ENCODE measurements at places on chromosomes 7 and 10.

GRCh38 chr7:121810831-121811672 lies 61.9 kb upstream of the PTPRZ1 start:
- DNase-seq, result no peak

- DNase-seq, result no peak
These were observed 418.1 kb downstream of the GFRA1 start for GRCh38 chr10:115854740-115855435.

- DNase-seq, result no peak
These were observed 192.7 kb upstream of the LRGUK start for GRCh38 chr7:133934262-133934976.

GRCh38 chr7:4791738-4792536 lies 16.5 kb downstream of the AP5Z1 start:
- DNase-seq, result no peak

DNA sequence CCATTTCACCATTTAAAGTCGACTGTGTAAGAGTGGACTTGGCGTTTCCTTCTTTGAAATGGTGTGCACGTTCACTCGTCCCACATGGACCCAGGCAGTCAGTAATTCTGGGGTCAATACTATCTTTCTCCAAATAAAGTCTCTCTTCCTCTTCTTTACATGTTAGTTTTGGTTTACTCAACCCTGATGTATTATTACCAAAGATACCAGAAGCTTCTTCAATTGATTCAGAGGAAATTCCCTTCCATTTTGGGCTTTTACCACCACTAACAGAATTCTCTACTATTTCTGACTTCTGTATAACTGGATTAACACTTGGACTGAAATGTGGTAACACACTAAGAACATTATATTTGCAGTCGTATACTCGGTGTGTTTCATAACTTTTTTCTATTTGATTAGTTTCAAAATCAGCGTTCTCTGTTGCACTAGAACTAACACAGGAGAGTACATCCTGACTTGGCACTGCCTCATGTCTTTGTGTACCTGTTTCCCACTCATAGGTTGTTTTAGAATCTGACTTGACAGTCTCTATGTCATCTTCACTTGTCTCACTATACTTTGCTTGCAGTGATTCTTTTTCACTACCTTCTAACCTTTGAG lies 60.8 kb downstream of the LARP4B start:
- DNase-seq, result no peak

DNA sequence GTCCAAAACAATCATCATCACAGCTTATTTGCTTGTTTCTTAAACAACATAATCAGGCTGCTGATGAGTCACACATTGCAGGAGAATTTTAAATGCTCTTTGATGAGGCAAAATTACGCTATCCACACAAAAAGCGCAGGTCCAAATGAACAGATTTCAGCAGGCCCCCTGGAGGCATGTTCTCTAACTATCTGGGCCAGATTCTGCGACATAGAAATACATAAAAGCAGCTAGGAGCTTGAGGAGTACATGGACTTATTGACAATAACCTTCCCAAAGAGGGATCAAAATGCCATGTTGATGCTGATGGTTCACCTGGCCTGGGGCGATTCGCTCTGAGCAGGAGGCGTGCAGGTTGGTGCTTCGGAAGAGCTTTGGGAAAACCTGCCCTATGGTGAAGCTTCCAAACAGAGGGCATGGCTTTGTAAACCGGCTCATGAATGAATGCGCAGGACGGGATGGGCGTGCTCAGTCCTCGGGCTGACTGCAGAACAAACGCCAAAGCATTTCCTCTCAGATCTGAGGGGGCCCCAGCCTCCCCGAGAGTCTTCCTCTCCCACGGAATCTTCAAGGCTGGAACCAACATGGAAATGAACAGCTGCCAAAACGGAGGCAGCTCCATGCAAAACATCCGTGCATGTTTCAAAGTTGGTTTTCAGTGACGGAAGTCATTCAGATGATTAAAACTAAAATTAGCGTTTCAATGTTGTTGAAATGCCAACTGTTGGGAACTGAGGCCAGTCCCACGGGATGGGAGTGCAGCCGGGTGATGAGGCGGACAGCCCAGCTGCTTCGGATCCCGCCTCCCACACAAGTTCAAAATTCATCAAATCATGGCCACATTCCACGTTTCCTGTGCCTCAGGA lies 179.6 kb downstream of the TCERG1L start:
- no peak for DNase-seq

GRCh38 chr7:8511855-8512254 lies 78.4 kb downstream of the NXPH1 start:
- DNase-seq, result no peak

- DNase-seq, result no peak
These were observed 43.1 kb downstream of the TNRC18 start for GRCh38 chr7:5380350-5381070.

DNA sequence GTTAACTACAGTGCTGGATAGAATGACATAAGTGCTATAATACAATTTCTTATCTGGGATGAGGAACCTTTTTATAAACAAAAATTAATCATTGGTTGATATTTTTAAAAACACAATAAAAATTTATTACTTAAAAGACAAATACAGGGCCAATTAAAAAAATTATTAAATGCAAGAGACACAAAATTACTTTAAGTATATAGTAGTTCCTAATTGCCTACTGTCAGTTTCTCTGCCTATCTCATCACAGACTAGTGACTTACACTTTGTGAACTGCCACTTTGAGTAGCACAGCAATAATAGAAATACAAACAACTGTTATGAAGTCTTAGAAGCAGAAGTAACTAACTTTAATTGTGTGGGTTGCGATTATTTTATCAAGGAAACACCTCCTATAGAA lies 8.4 kb downstream of the TES start:
- no peak for DNase-seq

DNA sequence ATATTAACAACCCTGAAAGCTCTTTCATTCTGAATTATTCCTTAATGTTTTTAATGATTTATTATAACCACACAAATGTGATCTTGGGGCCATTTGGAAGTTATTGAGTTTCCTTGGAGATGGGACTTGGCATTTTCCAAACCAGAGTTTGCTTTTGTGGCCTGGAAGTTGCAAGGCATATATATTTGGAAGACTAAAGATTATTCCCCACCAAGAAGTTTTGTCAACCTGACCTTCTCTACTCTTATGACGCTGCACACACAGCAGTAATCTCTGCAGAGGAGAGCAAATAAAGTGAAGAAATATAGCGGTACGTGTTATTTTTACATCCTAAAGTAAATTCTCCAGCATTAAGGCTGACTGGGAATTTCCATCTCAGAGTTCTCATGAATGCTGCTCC lies 397.0 kb downstream of the LRMDA start:
- DNase-seq, result no peak

- no peak for DNase-seq
These were observed 176.9 kb downstream of the TCERG1L start for GRCh38 chr10:131134651-131135050.

DNA sequence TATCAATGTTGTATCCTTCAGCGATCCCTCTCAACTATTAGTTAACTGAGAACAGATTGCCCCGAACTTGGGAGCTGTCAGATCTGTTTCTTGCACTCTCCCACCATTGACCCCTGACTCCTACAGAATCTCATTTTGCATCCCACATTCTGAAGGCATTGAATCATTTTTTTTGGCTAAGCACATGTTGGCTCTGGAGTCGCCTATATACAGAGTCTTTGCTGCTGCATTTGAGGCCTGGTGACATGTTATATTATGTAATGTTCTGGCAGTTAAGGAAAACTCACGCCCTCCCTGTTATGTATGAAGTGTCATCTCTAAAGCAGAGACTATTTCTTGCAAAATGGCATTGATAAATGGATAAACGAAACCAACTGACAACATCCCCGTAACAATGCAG lies 159.2 kb upstream of the ITGB1 start:
- DNase-seq, result no peak
